NCI-H2081 (cell line): ENCODE measurements at places on chromosomes 5 and 9.

- no peak for DNase-seq
These were observed 361.9 kb downstream of the CSNK1G3 start for GRCh38 chr5:123873846-123874245.

DNA sequence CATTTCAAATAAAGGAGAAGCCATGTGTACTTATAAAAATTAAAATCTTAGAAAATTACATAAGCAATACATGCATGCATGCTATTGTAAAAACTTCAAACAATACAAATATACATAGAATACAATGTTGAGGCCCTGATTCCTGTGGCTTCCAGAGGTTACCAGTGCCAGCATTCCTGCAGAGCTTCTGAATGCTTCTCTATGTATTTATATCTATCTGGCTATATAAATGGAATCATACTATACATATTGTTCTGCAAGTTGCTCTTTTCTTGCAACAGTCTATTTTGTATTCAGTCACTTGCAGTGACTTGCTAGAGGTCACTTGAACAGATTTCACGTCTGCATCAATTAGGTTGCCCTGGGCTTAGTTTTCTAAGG, 3.2 kb upstream of the IL12B start:
- no peak for DNase-seq

GRCh38 chr5:60183881-60184280, 290.4 kb upstream of the PDE4D start:
- no peak for DNase-seq

DNA sequence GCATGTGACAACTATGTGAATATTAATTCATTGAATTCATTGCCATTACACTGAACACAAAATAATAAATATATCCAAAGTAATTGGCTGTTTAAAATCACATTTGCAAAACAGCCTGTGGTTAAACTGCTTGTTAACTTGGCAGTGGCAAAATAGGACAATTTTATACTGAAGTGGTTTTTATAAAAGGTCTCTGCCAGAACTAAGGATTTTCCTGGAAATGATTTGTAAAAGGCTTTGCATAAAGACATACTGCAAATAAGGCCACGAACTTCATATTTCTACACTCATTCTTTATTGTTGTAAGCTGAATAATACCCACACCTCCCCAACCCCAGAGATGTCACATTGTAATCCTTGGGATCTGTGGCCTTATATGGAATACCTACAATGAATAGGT, 370.3 kb upstream of the RGMB start:
- no peak for DNase-seq

DNA sequence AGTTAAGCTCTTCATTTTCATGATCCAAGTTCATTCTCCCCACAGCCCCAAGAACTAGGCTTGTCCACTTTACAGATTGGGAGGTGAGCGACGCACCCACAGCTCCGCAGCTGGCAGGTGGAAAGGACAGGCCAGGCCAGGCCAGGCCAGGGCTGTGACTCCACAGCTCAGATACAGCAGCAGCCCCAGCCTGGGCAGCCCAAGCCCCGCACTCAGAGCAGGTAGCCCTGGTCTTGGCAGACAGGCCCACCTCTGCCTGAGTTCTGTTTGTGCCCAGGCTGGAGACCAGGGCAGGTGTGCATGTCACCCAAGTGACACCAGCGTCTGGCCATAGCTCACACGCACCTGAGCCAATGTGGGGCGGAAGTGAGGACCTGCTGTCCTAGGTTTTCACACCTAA, 124.7 kb downstream of the WNK2 start:
- DNase-seq = no peak
